ENCODE measurements at places on chromosomes 12 and 14. TPM values are rescaled to one million over a fixed set of nuclear protein-coding genes. Genes with fewer than 3 reads are reported as not detected.

DNA sequence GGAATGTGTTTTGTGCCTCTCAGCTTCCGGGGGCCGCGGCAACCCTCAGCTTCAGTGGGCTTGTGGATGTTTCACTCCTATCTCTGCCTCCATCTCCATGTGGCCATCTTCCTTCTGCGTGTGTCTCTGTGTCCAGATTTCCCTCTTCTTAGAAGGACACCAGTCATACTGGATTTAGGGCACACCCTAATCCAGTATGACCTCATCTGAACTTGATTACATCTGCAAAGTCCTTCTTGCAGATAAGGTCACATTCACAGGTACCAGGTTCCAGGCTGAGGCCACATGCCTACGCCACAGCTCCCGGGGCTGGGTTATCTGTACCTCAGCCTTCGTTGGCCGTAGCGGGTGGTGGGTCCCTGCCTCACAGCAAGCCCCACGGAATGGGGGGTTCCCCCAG lies 68.9 kb downstream of the ZNF664 start:
- DNase-seq = no peak

GRCh38 chr12:58916921-58917511 lies 3.3 kb downstream of the LRIG3 start:
- DNase-seq = peak; percentile 65

DNA sequence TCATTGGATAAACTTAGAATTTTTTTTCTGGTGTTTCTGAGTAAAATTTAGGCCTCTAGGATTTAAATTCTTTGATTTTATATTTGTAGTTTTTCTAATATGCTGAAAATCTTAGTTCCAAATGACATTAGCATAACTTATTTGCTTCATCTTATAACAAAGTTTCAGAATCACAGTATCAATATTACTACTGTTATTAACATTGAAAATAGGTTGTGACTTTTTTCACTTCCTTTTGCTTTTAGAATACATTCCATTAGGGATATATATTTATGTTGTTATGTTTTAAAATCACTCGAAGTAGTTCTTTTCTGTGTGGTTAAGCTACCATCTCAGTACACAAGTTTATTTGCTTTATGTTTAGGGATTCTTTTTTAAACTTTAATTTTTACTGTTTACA lies 12.8 kb downstream of the RAB3IP start:
- DNase-seq = no peak

DNA sequence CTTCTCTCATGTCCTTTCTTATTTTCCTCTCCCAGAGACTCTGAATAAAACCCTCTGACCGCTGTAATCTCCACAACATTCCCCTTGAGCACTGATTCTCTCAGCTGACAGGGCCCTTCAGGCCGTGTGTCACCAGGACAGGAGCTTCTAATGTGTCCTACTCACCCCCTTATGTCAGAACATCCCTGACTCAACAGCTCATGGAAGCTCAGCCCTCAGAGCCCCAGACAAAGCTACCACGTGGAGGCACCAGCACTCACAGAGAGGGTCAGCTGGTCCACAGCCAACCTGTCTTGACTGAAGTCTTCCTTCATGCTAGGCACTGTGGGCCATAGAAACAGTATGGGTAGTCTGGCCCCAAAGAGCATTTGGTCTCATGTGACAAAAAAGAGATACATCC lies 49.8 kb downstream of the SMUG1 start:
- no peak for DNase-seq

DNA sequence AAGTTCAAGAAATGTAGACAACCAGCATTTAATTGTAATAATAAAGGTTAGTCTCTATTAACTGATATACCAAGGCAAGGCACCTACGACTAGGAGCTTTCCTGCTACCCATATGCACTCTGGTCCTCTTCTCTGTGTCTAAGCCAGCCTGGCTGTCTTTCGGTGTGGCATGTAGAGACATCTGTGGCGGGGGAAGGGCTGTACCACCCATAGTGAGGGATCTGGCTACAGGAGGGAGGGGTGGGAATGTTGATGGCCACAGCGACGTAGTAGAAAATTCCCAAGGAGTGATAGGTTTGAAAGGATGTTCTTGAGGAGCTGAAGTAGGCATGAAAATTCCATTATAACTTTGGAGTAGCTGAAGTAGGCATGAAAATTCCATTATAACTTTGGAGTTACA lies 344.2 kb downstream of the ATP23 start:
- DNase-seq = no peak

Gene OR4E2
- not detected for total RNA-seq

GRCh38 chr12:67447180-67447579 lies 178.0 kb downstream of the CAND1 start:
- no peak for DNase-seq

GRCh38 chr14:48274826-48275225 lies 599.4 kb upstream of the MDGA2 start:
- no peak for DNase-seq

GRCh38 chr14:36295642-36296627 lies 24.5 kb downstream of the MBIP start:
- DNase-seq = no peak

Gene ESRRB
- not detected for total RNA-seq

Gene RILPL1
- 8.6 TPM for total RNA-seq

DNA sequence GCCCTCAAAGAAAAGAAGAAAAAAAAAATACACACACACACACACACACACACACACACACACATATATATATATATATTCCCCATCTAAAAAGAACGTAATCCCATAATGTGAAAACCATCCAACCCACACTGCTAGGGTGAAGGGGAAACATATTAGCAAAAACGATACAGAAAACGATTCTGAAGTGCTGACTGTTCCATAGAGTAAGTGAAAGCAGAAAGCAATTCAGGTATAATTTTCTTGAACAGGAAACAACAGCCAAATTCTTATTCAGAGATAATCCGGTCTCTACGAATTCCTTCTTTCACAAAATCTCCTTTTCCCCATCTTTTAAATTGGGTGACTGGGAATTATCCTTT lies 393.5 kb downstream of the NOVA1 start:
- no peak for DNase-seq

DNA sequence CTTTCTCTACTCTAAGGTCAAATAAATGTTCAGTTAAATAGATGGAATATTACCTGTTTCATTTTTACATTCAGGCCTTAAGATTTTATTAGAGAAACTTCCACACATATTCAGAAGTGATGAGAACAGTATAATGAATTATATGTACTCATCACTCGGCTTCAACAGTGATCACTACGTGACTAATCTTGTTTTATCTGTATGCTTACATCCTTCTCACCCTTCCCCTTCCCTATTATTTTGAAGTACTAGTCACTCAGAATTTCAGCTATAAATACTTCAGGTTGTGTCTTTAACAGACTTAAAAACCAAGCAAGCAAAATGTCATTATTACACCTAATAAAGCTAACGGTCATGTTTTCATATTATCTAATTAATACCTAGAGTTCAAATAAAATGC lies 34.9 kb downstream of the ETV6 start:
- peak; percentile 47 for DNase-seq

GRCh38 chr14:24310646-24311604 lies at the start of gene LTB4R:
Gene LTB4R, plus strand, starts transcription at chr14:24311502. Its CDS starts 4,150 bp downstream, at chr14:24315652.
- DNase-seq = peak; percentile 59

GRCh38 chr14:82488473-82488872 lies 954.8 kb upstream of the SEL1L start:
- no peak for DNase-seq

- no peak for DNase-seq
These were observed 10.7 kb upstream of the IKZF4 start for GRCh38 chr12:56010111-56010570.

Gene ZNF664
- total RNA-seq = 88.2 TPM

GRCh38 chr12:113769305-113769704 lies 196.8 kb downstream of the RBM19 start:
- no peak for DNase-seq

DNA sequence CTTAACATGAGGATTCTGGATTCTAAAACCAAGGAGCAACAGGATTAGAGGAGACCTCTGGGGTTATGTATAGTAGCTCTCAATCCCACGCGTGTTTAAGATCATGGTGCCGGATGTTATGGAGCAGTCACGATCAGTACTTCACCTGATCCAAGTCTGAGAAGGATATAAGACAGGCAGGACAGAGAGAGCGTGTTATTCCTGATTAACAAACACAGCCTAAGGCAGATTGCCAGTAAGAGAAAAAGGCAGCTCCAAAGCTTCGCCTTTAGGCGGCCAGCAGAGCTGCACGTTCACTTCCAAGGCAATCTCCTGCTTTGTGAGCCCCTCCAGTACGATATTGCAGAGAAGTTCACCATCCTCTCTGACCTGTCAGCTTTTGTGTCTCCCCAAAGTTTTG lies 5.5 kb downstream of the SETD3 start:
- DNase-seq = peak; percentile 30

- DNase-seq = peak; percentile 63
These were observed 118.5 kb downstream of the TTC7B start for GRCh38 chr14:90697577-90698206.

GRCh38 chr12:67877727-67878126 lies 111.5 kb upstream of the IFNG-AS1 start:
- DNase-seq = no peak

DNA sequence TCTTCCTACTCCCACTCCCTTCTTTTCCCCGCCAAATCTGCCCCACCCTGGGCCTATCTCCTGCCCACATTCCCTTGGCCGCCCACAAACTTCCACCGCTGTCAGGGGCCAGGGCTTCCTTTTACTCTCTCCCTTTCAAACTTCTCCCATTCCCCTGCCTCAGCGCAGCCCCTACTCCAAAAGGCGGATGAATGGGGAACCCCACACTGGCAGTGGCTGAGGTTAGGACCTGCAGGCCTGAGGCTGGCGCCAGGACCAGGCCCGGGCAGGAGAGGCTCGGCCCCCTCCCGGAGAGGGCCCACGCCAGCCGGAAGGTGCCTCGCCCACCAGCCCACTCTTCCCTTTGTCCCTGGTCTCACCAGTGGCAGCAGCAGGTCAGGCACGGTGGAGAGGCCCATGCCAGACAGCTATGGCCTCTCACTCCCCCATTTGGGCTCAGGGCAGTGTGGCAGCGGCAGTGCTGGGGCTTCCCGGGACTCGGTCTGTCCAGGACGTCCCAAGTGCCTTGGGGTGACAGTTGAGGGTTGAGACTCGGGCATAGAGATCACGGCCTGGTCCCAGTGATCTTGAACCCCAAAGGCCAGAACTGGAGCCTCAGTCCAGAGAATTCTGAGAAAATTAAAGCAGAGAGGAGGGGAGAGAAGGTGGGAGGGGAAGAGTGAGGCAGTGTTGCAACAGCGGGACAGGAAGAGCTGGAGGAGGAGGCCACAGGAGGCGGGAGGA lies at the start of gene TNFRSF1A:
TNFRSF1A (minus strand) TSS at position 660 of the 723 bp plus-strand sequence; CDS start at position 398, 262 bp downstream.
- peak; percentile 70 for DNase-seq

Gene TEP1
- total RNA-seq = 9.7 TPM

Gene ABCD2
- not detected for total RNA-seq

DNA sequence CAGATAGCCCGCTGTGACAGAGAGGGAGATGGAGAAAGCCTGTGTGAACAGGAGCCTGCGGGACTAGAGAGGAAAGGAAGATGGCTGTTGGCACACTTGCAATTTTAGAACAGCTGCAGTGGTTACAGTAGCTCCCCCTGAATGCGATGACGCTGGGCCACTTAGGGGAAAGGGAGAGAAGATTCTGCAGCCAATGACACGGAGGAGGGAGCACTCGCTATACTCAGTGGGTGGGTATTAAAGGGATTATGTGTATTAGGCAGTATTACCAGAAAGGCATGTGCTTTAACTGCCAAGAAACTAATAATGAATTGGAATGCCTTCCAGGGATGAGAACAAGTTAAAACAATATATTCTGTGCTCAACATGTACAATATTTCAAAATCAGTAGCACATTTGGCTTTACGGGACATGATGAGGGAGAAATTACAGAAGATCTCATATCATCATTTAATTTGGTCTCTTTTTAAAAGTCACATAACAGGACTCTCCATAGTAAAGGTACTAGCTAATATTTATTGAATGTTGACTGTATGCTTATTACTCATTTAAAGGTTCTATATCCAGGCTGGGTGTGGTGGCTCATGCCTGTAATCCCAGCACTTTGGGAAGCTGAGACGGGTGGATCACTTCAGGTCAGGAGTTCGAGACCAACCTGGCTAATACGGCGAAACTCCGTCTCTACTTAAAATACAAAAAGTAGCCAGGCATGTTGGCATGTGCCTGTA lies 35.9 kb upstream of the FOS start:
- peak; percentile 95 for DNase-seq

DNA sequence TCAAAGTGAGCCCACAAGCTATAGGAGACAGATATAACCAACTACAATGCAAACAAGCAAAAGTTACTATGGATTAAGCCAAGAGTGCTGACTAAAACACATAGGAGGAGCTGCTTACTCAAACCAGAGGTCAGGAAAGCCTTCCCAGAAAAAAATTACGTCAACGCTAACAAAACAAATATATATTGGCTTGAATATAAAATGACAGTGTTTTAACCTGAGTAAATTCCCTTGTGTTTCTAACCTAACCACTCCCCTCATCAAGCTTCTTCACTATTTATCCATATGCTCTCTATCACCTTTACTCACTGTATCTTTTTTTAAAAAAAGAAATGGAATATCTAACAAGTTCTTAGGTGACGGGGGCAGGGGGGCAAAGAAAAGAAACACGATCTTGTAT lies 115.9 kb downstream of the MED13L start:
- peak; percentile 83 for DNase-seq

GRCh38 chr14:64848239-64848638 lies 31.5 kb downstream of the SPTB start:
- DNase-seq = no peak

Gene ADGRD1
- total RNA-seq = not detected

Gene TAS2R7
- total RNA-seq = not detected

DNA sequence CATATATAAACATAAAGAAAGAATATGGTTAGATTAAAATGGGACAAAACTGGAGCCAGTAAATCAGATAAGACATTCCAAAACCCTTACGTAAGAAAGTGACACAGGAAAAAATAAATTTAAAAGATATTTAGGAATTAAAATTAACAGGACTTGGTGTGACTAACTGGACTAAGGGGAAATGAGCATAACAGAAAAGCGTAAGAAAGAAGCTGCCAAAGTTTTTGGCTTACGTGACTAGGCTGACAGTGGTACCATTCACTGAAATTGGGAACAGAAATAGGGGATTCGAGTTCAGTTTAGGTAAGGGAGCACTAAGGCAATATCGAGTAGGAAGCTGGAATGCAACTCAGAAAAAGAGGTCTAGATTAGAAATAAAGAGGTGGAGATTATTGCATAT lies 7.8 kb downstream of the CDK17 start:
- no peak for DNase-seq

Gene EFS
- total RNA-seq = 5.4 TPM

DNA sequence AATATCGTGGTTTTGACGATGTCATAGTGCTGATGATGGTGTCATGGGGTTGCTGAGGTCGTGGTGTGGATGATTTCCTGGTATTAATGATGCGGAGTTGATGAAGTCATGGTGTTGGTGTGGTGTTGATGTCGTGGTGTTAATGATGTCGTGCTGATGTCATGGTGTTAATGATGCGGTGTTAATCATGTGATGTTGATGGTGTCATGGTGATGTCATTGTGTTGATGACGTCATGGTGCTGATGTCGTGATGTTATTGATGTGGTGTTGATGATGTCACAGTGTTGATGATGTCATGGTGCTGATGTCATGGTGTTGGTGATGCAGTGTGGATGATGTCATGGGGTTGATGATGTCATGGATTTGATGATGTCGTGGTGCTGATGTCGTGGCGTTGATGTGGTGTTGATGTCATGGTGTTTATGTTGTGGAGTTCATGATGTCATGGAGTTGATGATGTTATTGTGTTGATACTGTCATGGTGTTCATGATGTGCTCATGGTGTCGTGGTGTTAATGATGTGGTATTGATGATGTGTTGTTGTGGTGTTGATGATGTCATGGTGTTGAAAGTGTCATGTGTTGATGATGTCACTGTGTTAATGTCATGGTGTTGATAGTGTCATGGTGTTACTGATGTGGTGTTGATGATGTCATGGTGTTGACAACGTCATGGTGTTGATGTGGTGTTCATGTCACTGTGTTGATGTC lies 48.5 kb upstream of the RIMBP2 start:
- peak; percentile 25 for DNase-seq
